ENCODE measurements at places on chromosomes 11 and 22.

GRCh38 chr22:50084080-50084477 is 1.1 kb downstream of the MLC1 start:
- no peak for DNase-seq

DNA sequence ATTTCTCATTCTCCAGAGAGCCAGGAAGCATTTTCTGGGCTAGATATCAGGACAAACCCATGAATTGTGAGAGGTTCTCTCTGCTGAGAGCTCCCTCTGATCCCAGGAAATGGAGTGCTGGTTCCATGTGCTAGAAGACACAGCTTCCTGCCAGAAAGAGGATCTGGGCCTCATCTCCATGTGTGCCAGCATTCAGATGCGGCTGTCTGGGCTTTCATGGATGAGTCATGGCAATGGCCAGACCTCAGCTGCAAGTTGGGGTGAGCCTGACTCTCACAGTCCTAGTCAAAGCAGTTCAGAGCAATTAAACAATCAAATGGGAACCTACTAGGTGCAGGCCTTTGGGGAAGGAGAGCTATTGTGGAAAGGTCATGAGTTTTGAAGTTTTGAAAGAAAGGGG is 82.3 kb upstream of the EED start:
- DNase-seq: no peak

- DNase-seq: no peak
These were observed 1091.8 kb downstream of the TBC1D22A start for GRCh38 chr22:47854251-47854650.

- DNase-seq: no peak
These were observed 37.7 kb downstream of the DSCAML1 start for GRCh38 chr11:117759305-117759704.

GRCh38 chr11:96173422-96173821 is 169.6 kb downstream of the MAML2 start:
- no peak for DNase-seq

DNA sequence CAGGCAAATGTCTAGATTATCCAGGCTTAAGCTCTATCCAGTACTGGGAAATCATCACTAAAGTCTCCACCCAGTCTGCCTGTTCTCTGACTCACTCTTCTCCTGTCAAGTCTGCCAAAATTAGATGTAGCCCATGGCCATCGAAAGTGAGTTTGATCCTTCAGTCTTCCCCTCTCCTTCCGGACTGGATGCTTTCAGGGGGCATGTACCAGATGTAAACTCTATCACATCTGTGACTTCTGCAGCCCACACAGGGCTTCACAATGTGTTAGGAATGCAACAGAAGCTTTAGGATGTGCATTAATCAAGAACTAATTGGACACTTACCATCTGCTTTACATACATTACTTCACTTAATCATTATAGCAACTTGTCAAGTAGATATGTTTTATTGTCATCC is 12.3 kb downstream of the ME3 start:
- no peak for DNase-seq

DNA sequence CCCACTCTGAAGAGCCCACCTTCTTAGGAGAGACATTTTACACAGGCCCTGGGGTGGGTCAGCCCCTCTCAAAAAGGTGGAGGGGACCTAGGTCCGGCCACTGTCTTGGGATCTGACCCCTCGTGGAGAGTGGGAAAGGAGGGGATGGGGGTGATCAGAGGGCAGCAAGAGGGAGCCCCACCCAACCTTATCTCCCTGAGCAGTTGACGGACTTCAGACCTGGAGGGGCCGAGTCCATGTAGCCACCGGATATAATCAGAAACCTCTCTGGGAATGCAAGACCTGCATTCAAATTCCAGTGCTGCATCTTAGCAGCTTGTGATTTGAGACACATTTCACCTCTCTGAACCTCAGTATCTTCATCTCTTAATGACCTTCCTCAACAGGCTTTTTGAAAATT is 44.0 kb downstream of the TP53I11 start:
- no peak for DNase-seq
